ENCODE measurements at places on chromosomes 11 and 22.

- DNase-seq: no peak
Observed at GRCh38 chr11:29656597-29656996, 360.2 kb downstream of the KCNA4 start.

- no peak for DNase-seq
Observed at GRCh38 chr11:2533587-2534133, 88.9 kb downstream of the KCNQ1 start.

DNA sequence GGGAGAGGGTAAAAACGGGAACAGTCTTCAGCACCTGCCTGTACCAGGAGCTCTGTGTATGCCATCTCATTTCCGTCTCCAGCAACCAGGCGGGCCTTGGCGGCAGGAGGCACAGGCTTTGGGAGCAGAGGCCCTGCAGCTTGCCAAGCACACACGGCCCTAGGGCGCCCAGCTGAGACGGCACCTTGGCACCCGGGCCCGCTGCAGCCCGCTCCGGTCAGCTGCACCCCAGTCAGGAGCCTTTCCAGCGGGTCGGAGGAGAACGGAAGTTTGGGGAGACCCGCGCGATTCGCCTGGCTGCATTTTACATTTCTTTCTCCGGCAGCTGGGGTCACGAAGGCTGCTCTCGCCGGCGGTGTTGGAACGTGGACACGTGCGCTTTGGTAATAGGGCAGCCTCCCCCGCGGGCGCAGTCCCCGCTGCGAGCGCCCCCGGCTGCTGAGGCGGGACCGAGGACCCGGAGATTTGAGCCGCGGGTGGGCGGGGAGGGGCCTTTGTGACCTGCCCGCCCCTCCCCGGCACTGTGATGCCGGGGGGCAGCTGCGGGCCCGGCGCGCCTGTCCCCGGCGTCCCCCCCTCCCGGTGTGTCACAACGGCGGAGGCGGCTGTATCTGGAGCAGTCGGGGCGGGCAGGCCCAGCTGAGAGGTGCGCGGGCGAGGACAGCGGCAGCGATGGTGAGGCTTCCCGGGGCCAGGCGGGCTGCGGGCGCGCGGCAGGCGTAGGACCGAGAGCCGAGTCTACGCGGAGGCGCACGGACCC lies at the start of gene TUBA8:
TUBA8 (plus strand) TSS at position 616 of the 760 bp plus-strand sequence; CDS start at position 673, 57 bp downstream.
- DNase-seq: no peak

GRCh38 chr11:71218789-71219499 lies 33.4 kb downstream of the SHANK2 start:
- DNase-seq: no peak

DNA sequence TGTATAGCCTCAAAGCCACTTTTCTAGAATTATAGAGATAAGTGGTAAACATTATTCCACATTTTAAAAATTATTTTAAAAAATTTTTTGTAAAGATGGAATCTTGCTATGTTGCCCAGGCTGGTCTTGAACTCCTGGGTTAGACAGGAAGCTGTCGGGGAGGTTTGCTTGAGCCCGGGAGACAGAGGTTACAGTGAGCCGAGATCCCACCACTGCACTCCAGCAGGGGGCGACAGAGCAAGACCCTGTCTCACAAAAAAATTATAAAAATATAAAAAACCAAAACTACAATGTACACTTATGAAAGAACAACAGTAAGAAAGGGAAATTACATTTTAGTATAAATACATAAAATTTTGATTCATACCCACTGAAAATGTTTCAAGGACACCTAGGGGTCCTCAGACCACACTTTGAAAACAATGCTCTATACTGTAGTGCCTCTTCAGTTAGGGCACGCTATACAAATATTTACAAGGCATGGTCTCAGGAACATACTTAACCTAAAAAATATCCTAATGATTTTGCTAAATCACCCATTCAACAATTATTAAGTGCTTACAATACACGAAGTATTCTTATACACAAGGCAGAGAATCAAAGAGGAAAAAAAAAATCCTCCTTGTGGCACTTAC lies 111.2 kb downstream of the MRTFA start:
- no peak for DNase-seq

DNA sequence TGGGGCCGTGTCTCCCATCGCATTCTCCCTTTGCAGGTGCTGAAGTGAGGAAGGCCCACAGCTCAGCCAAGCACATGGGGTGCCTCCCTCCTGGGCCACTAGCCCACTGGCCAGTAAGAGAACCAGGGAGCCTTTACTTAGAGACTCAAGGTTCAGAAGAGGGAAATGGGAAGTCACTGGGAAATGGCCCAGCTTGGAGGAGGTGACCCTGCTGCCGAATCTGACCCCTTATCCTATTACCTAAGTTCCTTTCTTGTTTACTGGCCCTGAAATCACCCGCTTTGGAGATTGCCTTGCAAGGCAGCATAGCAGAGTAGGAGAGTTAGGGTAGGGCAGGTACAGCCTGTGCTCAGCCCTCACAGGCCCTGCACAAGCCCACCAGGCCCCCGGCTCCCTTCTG lies 24.4 kb downstream of the UPB1 start:
- DNase-seq: no peak

DNA sequence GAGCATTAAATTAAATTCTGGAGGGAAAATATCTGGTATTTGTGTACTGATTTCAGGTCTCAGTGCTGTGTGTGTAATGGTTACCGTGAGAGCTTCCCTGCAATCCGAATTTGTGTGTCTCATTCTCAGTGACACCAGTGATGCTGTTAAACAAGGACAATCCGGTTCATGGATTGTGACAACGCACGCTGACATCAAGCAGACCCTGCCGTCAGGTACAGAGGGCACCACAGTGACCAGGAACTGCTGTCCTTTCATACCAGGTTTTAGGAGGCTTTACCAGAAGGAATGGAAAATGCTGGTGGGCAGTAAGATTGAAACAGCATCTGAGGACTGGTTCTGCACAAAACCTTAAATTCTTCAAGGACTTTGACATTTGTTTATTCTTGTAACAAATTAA lies 30.5 kb upstream of the PLET1 start:
- no peak for DNase-seq

DNA sequence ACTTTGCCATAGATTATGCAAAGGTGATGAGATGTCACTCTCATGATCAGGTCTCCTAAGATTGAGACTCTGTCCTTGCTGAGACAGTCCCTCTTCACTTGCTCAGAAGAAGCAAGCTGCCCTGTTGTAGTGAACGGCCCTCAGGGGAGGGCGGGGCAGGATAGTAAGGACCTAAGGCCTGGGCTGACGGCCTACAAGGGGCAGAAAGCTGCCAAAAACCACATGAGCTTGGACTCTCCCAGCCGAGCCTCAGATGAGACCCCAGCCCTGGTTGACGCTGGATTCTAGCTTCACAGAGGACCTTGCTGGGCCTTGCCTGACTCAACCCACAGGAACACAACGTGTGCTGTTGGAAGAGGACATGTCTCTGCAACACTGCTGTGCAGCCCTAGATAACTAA lies 1182.5 kb downstream of the TBC1D22A start:
- no peak for DNase-seq

- DNase-seq: peak; percentile 58
Observed at GRCh38 chr22:22687638-22688500, 43.5 kb downstream of the GGTLC2 start.

Data from NCI-H1694 (cell line).